ENCODE measurements at places on chromosomes 4 and X.

DNA sequence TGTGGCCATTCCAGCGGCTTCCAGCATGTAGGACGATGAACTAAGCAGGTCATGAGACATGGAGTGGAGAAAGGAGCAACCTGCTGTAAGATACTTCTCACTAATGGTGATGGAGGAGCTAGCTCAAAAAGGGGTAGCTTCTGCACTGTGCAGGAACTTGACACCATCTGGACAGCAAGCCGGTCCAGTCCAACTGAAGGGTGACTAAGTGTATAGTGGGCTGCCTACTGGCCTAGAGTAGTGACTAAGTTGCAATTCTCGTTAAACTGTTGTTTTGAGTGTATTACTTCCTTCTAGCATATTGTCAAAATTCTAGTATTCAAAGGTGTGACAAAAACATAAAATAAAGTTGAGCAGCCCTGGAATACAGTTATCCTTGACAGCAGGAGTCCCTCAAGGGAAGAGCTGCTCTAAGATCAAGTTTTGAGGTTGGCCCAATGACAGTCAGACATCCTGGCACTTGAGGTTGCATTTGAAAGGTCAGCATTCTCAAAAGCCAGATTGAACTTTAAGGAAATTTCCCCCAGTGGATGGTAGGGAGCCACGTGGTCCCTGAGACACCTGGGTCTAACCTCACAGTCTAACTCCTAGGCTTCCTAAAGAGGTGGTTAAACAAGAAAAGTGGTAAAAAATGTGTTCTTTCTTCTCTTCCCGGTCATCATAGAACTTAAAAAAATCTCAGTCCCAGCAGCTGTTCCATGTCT, 8.0 kb downstream of the CETN2 start:
- no peak for DNase-seq

DNA sequence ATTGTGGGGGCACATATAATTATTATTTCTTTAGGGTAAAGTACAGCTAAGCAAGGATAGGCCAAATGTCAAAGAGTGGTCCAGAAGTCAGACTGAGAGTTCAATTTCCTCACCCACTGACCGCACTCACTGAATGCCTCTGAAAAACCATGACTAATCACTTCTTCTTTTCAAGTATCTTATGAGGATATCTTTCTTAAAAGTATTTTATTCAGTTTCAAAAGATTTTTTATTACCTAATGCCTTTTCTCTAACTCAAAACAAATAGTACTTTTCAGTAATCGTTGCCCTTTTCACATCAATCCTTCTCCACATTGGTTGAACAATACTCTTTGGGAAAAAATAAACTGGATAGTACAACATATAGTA, 61.7 kb upstream of the CAMK2D start:
- no peak for DNase-seq

- no peak for DNase-seq
These were observed 145.6 kb upstream of the RBPJ start for GRCh38 chr4:26175006-26175786.

DNA sequence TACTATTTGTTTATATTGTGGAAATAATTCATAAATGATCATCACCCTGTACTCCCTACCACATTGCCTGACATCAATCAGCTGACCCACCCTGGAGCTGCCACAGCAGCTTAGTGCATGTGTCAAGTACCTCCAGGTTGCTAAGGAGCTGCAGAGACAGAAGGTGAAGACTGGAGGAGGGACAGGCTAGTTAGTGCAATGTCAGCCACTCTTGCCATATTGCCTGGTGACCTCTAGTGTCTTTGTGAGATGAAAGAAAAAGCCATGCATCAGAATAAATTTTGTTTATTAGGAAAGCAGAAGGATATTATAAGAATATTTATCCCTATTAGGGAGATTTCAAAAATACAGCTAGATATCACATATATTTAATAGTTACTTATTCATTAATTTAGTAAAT, 243.9 kb upstream of the FAT4 start:
- no peak for DNase-seq

DNA sequence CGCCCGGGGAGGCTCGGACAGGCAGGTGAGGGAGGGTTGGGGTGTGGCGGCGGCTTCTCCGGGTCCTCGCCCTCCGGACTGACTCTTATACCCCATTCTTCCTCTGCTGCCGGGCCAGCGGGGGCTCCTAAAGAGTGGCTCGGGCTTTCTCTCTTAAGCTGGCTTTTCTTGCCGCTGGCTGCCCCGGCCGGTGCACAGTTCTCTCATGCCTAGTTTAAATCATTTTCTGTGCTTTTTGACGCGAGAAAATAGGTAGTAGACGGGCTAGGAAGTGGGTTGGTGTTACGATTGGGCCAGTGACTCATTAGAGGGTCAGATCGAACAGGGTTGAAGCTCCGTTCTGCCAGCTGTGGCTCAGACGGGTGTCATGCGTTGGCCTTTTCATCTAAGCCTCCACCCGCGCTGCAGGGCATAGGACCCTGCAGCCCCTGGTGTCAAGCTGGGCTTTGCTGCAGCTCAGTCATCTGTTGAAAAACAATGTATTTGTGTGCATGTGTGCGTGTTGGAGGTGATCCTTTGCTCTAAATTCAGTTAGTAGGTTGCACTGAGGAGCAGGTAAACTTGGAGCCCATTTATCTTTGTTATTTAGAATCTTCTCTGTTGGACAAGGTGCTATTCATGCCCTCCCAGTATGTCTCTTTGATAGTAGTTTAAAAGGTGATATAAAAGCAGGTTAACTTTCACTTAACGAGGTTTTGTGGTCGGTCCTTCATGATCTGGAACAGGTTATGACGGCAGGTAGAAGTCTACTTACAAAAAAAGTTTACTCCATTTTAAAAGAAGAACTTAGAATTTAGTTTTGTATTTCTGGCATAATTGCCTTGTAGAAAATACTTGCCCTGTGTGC, 802 bp downstream of the BMP2K start:
- DNase-seq, result peak; percentile 67

GRCh38 chr4:89994176-89994873, 99.7 kb downstream of the MMRN1 start:
- no peak for DNase-seq

DNA sequence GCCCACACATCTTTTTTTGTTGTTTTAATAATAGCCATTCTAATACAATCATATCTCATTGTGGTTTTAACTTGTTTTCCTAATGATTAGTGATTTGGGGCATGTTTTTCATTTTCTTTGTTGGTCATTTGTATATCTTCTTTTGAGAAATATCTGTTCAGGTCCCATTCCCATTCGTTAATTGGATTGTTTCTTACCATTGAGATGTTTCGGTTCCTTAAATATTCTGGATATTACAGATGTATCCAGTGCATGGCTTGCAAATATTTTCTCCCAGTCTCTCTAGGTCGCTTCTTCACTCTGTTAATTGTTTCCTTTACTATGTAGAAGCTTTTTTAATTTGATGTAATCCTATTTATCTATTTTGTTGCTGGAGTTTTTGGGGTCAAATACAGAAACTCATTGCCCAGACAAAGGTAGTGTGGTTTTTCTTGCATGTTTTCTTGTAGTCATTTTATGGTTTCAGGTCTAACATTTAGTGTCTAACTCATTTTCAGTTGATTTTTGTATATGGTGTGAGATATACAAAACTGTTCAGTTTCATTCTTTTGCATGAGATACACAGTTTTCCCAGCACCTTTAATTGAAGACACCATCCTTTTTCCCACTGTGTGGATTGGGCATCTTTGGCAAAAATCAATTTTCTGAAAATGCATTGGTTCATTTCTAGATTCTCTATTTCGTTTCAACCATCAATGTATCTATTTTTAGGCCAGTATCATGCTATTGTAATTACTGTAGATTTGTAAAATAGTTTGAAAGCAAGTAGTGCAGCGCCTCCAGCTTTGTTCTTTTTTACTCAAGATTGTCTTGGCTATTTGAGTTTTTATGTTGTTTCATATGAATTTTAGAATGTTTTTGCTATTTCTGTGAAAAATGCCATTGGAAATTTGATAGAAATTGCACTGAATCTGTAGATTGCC, 195.9 kb downstream of the SCFD2 start:
- DNase-seq, result no peak

GRCh38 chrX:65690057-65690855, 22.8 kb downstream of the MSN start:
- DNase-seq, result no peak

DNA sequence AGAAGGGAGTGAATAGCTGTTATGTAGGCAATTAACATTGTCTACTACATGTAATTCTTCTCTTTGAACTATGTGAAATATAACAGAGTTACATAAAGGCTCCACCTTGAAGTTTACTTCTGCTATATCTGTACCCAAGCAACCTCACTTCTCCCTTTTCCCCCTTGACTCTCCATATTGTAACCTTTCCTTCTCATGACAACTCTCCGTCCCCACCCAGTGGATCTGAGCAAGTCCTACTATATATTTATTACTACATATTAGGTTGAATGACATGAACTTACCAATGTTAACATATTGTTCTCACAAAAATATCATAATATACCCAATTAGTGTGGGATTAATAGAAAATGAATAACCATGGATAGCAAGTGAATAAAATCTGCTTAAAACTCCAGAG, 93.2 kb upstream of the ATP8A1 start:
- no peak for DNase-seq

DNA sequence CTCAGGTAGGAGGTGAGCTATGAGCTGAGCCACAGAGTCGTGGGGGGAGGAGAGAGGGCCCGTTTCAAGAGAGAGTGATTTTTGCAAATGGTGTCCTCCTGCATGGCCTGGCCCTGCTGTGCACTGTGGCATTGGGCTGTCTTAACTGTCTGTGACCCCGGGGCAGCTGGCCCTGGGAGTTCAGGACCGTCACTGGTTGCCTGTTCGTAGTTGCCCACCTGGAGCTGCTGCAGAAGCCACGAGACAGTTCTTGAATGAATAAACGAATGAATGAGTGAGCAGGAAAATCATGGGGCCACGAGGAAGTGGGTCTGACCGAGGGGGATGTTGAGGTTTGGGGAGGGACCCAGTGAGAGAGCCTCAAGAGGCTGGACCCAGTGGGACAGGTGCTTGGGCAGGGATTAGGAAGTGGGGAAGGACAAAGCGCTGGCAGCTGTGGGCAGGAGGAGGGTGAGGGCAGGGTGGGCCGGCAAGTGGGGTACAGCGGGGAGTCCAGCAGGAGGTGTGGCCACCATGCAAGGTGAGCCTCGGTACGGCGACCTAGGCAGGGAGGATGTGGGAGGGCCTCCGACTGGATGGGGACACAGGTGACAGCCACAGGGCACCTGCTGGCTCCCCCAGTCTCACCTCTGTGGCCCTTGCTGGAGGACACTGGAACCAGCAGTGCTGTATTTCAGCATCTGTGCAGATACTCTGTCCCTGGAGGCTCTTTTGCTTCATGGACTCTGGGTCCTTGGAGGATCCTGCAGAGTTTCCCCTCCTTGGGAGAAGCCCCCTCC, 10.2 kb downstream of the RGS12 start:
- DNase-seq, result no peak

- DNase-seq, result no peak
These were observed 54.6 kb upstream of the RAB9B start for GRCh38 chrX:103886624-103887023.
